Type B pancreatic cell (in vitro differentiated cells): ENCODE measurements at places on chromosomes 16 and 17. TPM values are rescaled to one million over a fixed set of nuclear protein-coding genes. Genes with fewer than 3 reads are reported as not detected.

DNA sequence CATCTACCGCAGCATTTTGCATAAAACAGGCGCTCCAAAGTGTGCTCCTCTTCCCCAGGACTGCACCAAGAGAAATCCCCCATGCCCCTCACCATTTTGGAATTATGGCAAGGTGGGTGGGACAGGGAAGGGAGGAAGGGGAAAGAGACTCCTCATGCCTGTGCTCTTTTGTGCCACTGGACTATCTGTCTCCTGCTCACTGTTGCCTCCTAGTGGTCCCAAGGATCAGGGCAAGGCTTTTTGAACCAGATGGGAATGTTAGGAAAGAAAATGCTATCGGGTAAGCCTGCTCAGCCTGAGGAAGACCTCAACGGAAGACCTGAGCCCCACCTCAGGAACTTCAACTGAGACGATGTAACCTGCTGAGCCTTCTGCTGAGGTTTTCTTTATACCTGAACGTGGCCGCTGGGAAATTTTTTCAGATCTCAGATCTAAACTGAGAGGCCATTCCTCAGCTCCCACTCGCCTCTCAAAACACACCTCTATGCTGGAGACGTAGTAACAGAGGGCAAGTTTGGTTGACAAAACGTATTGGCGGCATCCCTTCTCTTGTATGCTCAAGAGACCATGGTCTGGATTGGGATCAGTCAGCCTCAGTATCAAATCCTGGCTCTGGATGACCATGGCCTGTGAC is 58.3 kb downstream of the SPACA3 start:
- no peak for DNase-seq

DNA sequence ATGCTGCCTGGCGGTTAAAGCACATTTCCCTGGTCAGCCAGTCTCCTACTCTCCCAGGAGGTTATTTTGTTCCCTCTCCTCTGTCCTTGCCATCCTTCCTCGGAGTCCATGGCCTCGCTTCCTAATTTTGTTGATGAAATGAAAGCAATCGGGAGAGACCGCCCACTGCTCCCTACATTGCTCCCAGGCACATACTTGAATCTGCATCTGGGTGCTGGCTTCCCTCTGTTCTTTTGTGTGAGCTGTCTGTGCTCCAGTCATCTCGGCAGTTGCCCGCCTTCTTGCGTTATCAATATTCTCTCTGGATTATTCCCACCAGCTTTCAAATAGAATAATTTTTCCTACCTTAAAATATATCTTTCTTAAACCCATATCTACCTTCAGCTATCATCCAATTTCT is 11.1 kb downstream of the KRT23 start:
- no peak for DNase-seq

GRCh38 chr17:41520821-41521521 is 2.3 kb upstream of the KRT15 start:
- no peak for DNase-seq

- DNase-seq = no peak
Measured at GRCh38 chr16:52364500-52364899, 182.4 kb downstream of the TOX3 start.

- DNase-seq = peak; percentile 89
Measured at GRCh38 chr17:63445954-63446752, at the start of gene CYB561. Gene CYB561, minus strand, starts transcription at chr17:63446306. Its CDS starts 8,759 bp downstream, at chr17:63437547.

DNA sequence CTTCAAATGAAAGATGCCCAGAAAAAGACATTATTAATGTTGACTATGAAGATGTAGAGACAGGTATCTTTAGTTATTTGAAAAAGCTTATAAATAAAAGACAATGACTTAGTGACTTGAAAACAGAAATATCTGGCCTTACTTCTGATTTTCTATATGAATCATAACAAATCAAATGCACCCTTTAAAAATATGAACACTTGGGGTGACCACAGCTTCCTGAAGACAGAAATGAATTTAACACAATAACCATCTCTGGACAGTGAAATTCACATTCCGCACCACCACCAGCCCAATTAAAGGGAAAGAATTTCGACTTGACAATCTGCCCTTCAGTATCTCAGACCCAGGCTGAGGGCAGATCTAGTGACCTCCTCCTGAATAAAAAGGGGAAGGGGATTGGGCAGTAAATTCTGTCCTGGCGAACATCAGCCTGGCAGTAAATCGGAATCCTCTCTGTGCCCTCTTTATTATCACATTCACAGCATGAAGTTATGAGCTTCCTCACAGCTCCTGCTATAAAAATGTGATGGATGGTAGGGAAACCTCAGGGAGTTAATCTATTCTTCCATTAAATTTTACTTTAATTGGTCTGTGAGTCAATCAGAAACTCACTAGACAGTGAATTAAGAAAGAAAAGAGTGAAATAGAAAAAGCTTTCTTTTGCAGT is 131.5 kb downstream of the SNX11 start:
- DNase-seq = no peak

GRCh38 chr17:68184141-68184571 is 63.7 kb upstream of the AMZ2 start:
- peak; percentile 57 for DNase-seq

DNA sequence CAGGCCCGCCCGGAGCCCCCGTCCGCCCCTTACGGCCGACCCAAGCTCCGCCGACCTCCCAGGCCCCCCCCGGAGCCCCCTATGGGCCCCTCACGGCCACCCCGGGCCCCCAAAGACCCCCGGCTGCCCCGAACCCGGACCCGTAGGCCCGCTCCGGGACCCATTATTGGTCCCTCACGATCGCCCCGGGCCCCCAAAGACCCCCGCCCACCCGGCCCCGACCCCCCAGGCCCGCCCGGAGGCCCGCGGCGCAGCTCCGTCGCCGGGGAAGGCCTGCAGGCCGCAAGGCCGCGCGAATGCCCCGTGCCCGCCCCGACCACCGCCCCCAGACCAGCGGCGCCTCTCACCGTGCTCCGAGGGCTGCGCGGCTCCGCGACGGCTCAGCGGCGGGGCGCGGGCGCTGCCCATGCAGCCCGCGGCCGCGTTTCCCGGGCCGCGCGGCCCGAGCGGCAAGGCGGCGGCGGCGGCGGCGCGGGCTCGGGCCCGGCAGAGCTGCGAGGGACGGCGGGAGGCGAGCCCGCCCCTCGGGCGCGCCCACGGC is 393 bp downstream of the ANKRD11 start:
- no peak for DNase-seq

- DNase-seq = no peak
Measured at GRCh38 chr16:65294165-65294564, 172.3 kb upstream of the CDH11 start.

GRCh38 chr17:4945176-4945943 is 3.0 kb downstream of the PFN1 start:
- no peak for DNase-seq

Gene LDHD
- 0.69 and 1.8 TPM in 2 replicates for total RNA-seq

Gene TMED6
- total RNA-seq = 1.7 and 5.3 TPM in 2 replicates

Gene ALOX15
- total RNA-seq = 2.1 and 4.9 TPM in 2 replicates

Gene MRPS7
- 67.0 and 70.9 TPM in 2 replicates for total RNA-seq

Gene TMEM114
- 0.50 TPM in 1 of 2 replicates, not detected in the other for total RNA-seq

Gene PABPN1L
- 0.31 TPM in 1 of 2 replicates, not detected in the other for total RNA-seq
